ENCODE measurements at places on chromosomes 5 and 9.

DNA sequence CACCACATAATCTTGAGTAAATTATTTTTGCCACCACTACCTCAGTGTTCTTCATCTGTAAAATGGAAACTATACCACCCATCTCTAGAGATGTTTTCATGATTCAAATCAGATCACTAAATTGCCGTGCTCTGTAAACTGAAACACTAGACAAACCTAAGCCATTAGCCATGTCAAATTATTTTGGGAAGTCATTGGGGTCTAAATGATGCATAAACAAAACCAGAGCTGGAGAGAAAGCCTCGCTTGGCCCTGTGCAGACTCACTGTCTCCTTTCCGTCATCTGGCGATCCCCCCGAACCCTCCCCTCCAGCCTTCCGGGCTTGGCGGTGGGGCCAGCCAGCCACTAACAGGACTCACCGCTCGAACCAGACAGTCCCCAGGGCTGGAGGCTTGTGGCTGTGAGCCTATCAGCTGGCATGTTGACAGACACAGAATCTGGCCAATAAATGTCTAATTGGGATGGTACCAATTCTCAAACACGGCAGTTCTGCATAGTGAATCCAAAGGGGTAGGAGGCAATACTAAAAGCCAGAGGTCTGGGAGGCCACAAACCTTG is 256.5 kb downstream of the SEC61B start:
- DNase-seq, result no peak

DNA sequence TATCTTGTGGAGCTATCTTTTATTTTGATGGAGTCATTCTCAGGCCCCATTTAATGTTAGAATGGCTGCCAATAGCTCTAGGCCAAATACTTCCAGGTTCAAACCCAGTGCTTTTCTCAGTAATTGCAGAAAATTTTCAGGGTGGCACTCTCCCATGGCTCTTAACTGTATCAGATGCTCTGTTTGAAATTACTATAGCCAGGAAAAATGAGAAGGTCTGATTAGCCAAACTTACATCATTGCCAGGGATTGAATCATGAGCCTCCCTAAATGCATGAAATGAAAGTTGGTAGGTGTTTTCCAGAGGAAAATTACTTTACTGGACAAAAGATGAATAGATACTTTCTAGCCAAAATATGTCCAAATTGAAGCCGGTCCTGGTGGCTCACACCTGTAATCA is 404.8 kb downstream of the MAT2B start:
- no peak for DNase-seq

DNA sequence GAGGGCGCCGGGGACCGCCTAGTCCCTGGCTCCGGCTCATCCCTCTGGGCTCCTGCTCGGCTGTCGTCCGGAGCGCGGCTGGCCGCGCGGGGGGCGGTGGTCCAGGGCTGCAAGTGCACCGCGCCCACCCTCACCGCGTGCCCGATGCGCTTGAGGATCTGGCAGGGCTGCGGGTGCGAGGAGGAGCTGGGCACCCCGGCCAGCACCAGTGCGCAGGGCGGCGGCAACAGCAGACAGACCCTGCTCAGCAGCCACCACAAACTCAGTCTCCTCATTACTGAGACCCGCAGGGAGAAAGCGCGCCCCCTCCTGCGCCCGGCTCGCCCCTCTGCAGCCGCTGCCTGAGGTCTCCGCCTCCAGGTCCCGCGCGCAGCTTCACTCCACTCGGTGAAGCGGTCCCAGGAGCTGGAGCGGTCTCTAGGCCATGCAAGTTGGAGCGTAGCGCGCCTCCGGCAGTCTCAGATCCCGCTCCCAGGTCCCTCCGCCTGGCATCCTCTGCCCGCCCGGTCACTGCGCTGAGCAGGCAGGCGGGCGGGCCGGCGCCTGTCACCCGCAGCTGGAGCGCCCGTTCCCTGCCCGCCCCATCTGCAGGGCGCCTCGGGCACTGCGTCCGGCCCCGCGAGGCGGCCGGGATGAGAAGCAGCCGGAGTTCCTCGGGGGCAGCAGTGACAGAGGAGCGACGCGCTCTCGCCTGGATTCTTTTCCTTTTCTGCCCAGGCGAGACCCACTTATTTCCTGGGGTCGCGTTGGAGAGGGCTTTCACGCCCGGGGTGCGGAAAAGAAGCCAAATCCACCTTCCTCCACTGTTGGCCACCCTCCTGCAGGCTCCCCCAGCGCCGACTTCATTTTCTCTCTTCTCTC is 512 bp downstream of the GRIN3A start:
- no peak for DNase-seq

GRCh38 chr5:143749581-143750205 is 62.3 kb upstream of the HMHB1 start:
- no peak for DNase-seq

GRCh38 chr5:13625616-13626198 is 318.8 kb downstream of the DNAH5 start:
- no peak for DNase-seq

DNA sequence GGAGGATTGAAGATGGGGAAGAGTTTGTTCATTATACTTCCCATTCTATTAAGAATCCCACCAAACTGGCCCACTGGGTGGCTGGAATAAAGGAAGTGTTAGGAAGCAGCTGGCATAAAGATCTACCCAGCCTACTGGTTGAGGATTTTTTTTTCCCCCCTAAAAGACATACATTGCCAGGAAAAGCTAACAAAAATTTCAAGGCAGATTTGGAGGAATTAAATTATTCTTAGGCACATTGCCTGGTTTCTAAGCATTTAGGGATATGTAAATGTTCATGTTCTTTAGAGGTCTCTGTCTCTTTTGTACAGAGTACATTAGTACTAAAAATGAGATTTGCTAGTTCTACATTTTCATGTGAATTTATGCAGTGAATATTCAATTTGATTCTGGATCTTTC is 8.3 kb downstream of the PIK3R1 start:
- DNase-seq, result no peak

- no peak for DNase-seq
These were observed 2.0 kb upstream of the PTGR1 start for GRCh38 chr9:111601237-111602018.

DNA sequence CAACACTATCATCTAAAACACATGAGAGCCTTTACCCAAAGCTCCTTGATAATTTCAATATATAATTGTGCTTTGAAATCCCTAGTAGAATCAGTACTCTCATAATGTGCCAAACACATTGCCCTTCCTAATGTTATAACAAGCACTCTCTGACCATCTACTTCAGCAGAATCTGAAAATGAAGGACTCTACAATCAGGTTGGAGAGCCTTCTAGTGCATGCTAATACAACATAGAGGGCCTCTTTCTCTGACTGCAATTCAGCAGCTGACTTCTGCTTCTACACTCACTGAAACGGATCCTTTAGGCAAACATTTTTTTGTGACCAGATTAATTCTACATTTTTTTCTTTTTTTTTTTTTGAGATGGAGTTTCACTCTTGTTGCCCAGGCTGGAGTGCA is 155.6 kb downstream of the EPB41L4A start:
- DNase-seq, result no peak

GRCh38 chr9:32741706-32742105 is 41.6 kb upstream of the TMEM215 start:
- no peak for DNase-seq

GRCh38 chr9:99573085-99573484 is 248.6 kb upstream of the NR4A3 start:
- no peak for DNase-seq

- DNase-seq, result no peak
These were observed 2046.8 kb upstream of the CDH9 start for GRCh38 chr5:29085142-29085541.

- DNase-seq, result no peak
These were observed 99.4 kb downstream of the LIX1 start for GRCh38 chr5:97042996-97043395.

GRCh38 chr5:125093776-125094175 is 347.3 kb upstream of the ZNF608 start:
- DNase-seq, result no peak

DNA sequence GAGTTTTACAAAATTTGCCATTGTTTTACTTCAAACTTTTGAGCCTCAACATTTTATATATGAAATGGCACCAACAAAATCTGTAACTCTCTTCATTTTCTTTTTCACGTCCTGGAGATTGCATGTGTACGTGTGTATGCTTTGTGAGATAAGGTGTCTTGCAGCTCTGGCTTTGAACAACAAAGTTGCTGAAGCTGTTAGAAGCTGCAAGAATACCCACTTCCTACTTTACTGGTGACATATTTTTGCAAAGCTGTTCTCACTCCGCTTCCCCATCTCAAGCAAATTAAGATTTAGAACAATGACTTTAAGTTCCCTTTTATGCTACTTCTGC is 41.8 kb downstream of the FYB1 start:
- no peak for DNase-seq

GRCh38 chr5:83368319-83368718 is 103.2 kb upstream of the VCAN start:
- no peak for DNase-seq

DNA sequence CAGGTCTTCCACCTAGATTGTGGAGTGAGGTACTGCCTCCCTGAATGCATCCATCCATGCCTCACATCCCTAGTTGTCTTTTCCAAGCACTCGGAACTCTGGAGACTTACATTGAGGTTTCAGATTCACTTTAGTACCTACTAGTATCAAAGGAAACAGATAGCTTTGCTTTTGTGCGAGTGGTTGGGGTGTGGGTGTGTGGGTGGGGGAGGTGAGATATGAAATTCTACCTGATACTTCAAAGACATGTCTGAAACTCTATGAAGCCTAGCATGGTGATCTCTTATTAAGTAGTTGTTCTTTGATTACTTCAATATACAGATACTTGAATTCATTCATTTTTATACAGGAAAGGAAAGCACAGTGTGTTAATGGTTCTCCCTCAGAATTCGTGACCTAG is 64.4 kb downstream of the MCCC2 start:
- no peak for DNase-seq

GRCh38 chr9:94800424-94801117 is 74.1 kb downstream of the AOPEP start:
- DNase-seq, result no peak

DNA sequence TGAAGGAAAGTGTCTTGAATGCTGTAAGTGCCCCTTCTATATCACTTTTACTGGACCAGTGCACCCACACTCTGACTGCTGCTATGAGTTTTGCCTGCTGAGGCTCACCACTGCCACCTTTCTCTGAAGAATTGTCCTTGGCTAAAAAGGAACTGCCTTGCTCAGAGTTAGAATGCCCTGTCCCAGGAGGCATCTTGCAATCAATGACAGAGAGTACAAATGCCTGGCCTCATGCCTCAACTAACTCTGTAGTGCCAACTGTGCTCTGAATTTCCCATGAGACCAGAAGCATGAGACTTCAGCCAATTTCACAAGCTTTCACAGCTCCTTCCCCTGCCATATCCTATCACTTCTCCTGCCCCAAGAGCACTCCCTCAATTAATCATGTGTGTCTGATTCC is 569.7 kb downstream of the ZNF608 start:
- DNase-seq, result no peak

GRCh38 chr5:133714161-133714915 is 102.0 kb upstream of the FSTL4 start:
- no peak for DNase-seq

- no peak for DNase-seq
These were observed 1141.1 kb upstream of the ACO1 start for GRCh38 chr9:31243386-31243785.

DNA sequence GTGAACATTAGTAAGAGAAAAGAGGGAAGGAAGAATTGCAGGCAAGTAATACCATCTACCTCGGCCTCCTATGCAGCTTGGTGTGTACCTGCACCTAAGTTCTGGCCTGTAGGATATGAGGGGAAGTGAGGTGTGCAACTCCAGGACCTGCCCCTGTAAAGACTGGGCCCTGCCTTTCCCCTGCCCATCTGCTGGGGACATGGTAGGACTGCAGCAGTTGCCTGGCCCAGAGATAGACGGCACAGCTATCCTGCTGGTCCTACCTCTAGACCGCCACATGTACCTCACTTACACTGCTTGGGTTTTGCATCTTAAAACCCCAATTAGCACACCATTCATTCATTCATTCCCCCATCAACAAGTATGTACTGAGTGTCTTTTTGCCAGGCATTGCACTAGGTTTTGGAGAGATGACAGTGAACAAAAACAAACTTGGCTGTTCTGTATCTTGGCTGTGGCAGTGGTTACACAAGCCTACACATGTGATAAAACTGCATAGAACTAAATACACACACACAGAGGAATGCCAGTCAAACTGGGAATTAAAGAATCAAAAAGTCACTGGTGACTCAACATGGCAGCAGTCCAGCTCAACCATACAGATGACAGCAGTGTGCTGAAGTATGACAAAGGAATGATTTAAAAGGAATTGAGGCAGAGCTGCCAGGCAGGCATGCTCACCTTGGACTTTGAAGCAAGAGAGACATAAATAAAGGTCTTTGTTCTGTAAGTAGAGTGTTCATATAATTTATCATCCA is 23.3 kb upstream of the MGAT1 start:
- no peak for DNase-seq

- DNase-seq, result no peak
These were observed 608.9 kb downstream of the IRX1 start for GRCh38 chr5:4204276-4205141.

DNA sequence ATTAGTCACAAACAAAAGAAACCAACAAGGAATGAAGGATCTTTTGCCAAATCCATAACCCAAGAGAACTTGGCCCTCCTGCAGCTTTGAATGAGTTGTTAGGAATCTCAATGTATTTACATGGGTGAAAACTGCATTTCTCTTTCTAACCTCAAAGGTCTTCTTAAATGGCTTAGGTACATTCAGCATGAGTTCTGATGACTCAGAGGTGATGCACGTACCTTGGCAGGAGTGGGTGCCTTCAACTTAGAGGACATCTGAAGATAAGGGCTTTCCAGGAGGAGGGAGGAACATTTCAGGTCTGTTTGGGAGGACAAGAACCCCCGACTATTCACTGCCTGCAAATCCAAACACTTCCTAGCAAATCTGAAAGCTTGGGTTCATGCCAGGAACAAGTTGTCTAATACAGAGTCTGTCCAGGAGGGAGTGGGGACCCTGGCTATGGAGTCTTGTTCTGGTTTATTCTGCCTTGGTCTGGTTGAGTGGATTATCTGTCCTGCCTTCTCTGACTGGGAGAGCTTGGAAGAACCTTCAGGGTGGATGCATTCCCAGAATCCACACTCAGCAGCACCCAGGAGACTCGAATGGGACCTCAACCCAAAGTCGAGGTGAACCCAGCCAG is 65.7 kb downstream of the IRX2 start:
- DNase-seq, result no peak

- DNase-seq, result no peak
These were observed 44.0 kb upstream of the AGXT2 start for GRCh38 chr5:35091704-35092103.

DNA sequence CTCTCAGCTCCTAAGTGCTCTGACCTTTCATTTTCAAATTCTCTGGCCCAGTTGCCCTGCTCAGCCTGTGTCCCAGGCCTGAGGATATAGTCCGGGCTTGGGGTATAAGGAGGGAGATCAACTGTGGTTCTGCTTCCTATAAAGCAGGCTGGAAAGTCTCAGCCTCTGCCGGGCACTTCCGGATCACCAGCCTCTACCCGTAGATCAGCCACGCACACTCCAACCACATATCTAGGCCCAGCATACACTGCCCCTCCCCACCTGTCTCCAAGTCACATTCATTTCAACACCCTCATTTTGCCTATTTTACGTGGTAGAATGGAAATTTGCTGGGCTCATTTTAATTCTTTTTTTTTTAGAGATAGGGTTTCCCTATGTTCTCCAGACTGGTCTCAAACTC is 3.1 kb downstream of the ZER1 start:
- no peak for DNase-seq

All from stimulated activated CD8-positive, alpha-beta memory T cell treated with anti-CD3 and anti-CD28 coated beads, Interleukin-15, amount 100 ng/mL, for 4 hours (primary cell).